ENCODE measurements at places on chromosomes 1 and 21.

DNA sequence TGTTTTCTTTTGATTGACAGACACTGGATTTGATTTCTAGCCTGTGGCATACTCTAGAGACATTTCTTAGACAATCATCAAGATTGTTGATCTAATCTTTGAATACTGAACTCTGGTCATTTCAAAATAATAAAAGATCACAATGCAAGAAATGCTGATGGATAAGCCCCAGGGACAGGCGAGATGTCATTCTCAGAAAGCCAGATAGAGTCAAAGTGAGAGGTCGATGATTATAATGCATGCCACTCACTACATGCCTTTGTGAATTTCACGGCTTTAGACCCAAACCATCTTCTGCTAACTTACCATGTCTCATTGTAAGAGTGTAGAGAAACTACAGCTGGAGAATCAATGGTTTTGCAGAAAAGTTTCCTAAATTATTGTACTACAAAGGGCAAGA, 257.1 kb downstream of the DYRK1A start:
- no peak for DNase-seq

DNA sequence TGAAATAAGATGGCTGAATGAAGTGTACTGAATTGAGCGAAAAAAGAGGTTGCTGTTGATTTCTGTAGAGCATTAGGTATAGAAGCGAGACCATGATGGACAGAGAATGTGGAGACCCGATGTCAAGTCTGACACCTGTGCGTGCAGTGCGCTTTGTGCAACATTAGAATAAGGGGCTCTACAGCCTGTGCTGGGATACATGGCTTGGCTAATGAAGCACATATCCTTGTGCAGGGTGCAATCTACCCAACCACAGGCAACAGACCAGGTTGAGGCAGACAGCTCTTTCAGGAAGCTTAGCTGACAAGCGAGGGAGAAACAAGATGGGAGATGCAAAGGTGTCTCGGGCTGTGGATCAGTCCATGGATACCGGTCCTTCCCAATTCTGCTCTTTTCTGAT, 18.9 kb downstream of the GPA33 start:
- no peak for DNase-seq

DNA sequence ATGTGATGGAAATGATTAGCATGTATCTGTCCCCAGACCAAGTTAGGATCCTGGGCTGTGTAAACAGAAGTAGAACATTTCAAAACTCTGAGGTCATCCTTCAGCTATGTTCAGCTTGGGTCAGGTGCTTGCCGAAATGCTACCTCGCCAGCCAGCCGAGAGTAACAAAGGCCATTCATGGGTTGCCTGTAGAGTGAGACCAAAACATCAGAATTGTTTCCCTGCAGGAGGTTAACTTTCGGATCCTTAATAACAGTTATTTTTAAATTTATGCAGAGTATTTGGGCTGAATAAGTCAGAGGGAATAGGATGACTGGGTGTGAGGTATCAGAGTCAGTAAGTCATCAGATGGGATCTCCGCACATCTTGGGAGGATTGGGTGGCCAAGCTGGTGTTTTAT, 35.6 kb downstream of the SMYD2 start:
- DNase-seq, result no peak

DNA sequence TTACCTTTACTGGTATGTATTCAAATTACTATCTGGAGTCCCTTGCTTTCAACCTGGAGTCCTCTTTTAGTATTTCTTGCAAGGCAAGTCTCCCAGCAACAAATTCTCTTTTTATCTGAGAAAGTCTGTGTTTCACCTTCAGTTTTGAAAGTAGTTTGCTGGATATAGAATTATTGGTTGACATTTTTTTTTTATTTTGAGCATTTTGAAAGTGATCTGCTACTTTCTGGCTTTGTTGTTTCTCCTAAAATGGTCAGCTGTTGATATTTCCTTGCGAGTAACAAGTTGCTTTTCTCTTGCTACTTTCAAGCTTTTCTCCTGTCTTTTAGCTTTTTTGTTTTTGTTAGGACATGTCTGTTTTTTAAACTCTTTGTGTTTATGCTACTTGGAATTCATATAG, 126.1 kb downstream of the TRIM33 start:
- no peak for DNase-seq

GRCh38 chr1:171911506-171911905, 70.2 kb downstream of the DNM3 start:
- DNase-seq, result no peak

All from inflammatory macrophage (primary cell).